ENCODE measurements at places on chromosomes 5 and 9. TPM values are rescaled to one million over a fixed set of nuclear protein-coding genes. Genes with fewer than 3 reads are reported as not detected.

GRCh38 chr5:34916518-34916917, 1.0 kb downstream of the BRIX1 start:
- H3K27me3 ChIP-seq: no peaks in the 10 kb centered on the region
- no peak overlapping the region for H3K27ac ChIP-seq
- no peak for DNase-seq
- peaks cover 21% of the 10 kb centered on the region for H3K4me1 ChIP-seq
- no peak overlapping the region for H3K4me3 ChIP-seq

DNA sequence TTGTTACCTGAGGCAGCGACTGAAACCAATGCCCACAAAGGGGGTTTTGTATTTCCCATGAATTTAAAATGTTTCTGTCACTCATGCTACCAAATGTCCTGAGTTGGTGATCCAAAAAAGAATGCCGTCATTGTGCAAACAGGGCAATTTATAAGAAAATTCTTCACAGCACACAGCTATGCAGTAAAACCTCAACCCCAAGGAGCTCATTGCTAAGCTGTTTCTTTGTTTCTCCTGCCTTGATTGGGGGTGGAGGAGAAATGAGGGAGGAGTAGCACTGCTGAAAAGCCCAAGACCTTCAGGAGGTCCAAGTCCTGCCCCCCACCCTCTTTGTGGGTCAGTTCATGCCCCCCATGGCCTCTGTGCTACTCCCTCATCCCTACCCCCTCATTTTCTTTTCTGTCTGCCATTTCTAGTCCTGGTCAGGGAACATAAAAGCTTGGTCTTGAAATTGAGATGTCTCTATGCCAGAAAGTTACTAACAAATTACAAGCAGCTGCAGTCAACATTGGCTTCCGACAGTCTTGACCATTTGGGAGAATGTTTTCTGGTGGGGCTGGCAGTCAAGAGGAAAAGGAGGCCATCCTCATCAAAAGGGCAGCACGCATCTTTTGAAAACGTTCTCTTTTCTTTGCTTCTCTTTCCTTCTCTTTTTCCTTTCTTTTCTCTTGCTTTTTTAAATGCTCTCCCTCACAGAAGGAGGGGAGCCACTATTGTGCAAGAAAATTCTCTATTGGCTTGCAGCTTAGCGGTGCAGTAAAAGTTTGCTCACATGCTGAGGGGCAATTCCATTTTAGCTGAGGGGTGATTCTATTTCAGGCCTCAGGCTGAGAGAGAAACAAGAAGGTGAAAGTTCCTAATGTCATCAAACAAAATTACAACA, 133.3 kb downstream of the GCNT1 start:
- H3K4me3 ChIP-seq: no peak overlapping the region
- no peak overlapping the region for H3K27ac ChIP-seq
- H3K36me3 ChIP-seq: no peaks in the 10 kb centered on the region
- DNase-seq: no peak

DNA sequence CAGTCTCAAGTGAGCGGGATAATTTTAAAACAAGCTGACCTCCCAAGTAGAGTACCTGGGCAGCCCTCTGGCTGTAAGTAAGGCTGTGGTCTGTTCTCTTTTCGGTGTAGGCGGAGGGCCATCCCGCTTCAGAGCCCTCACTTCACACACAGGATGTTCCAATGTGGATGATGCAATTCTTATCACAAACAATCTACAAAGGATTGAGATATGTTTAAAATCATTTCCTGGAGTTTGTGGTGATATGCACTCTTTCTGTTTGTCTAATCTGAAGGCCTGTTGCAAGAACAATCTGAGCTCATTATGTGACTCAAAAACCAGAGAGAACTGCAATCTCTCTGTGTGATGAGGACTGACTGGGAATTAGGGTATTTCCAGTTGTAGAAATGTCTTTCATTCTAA, 42.5 kb downstream of the ITGA2 start:
- H3K4me1 ChIP-seq: peaks cover 57% of the 10 kb centered on the region
- H3K4me3 ChIP-seq: peak overlapping the region; percentile 53
- peaks cover 27% of the 10 kb centered on the region for H3K36me3 ChIP-seq
- H3K27me3 ChIP-seq: no peaks in the 10 kb centered on the region
- DNase-seq: peak; percentile 86

The SOHLH1 gene
- not detected for total RNA-seq

The CFAP157 gene
- total RNA-seq: not detected
